ENCODE measurements at places on chromosomes 5 and 9.

DNA sequence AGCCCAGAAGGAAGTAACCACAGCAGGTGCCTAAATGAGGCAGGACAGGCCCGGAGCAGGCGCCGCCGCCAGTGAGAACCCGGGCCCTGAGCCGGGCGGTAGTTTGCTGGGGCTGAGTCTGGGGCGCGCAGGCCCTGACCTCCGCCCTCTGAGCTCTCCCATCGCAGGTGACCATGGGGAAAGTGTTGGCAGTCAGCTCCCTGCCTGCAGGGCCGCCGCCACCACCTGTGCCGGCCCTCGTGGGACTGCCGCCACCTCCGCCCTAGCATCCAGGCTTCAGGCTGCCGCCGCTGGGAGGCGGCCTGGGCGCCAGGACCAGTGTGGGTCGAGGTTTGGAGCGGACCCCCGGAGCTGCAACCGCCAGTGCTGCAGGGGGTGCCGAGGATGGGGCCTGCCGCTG is 61.1 kb downstream of the TARS1 start:
- DNase-seq, result no peak

DNA sequence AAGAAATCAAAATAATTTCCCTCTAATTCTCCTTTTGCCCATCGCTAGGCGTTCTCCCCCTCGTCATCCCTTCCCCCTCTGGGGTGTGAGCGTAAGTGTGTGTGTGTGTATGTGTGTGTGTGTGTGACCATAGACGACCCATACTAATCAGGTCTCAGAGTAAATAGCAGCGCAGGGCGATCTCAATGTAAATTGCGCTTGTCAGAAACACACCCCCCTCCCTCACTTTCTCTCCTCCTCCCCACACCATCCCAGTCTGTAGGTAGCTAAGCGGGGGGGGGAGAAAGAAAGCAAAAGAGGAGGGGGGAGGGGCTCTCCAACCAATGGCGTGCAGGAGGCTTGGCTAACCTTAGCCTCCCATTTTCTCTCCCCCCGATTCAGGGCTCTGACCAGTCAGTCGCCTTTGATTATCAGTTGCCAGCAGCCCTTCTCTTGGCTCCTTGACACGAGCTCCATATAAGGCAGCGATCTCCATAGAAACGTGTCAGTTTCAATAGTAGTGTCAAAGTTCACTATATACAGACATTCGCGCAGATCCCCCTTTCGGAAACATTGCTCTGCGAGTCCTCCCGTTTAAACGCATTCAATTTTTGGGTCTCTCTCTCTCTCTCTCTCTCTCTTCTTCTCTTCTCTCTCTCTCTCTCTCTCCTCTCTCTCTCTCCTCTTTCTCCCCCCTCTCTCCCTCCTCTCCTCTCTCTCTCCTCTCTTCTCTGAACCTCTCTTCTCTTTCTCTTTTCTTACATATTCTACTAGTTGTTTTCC is at the start of gene NR2F1:
TSS of gene NR2F1 (plus strand) at position 546 of the 762 bp plus-strand sequence. CDS start 1,802 bp downstream, outside the sequence.
- DNase-seq, result peak; percentile 97

DNA sequence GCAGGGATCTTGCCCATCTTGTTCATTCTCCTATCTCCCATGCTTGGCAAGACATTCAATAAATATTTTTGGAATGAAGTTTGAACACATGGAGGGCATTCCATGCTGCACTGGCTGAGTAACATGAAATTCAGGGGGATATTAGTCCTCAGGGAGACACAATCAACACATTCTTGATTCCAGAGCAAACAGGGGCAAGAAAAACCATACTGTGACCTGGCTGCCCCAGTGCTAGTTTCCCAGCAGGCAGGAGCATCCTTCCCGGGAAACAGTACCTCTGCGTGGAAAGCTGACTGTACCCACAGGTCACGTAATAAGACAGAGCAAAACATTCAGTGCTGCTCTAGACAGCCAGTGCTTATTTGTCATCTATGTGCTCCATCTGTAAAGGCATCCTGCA is 66.3 kb upstream of the SPOCK1 start:
- no peak for DNase-seq

DNA sequence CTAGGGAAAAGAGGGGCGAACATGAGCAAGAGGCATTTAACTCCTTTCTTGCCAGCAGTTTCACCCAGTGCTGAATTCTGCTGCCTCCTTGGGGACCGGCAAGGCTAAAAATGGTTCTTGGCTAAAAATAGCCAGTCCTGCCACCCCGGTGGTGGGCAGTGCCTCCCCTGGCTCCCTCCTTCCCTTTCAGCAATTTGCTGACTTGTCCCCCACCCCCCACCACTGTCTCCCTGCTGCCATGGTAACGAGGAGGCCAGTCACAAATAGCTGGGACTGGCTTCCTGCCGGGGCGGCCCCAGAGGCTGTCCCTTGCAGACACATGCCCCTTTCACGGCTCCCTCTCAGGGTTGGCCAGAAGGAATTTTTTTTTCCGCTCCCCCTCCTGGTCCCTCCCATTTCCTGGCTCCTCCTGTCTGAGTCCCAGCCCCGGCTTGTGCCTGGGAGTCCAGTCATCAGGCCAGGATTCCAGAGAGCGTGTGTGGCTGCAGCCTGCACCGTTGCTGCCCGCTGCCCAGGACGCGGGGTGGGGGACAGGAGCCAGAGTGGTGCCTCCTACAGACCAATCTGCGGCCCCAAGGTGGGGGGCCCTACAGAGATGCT is 130.3 kb downstream of the RGS3 start:
- peak; percentile 11 for DNase-seq

GRCh38 chr5:137355708-137356107 is 143.4 kb downstream of the SPOCK1 start:
- DNase-seq, result no peak

DNA sequence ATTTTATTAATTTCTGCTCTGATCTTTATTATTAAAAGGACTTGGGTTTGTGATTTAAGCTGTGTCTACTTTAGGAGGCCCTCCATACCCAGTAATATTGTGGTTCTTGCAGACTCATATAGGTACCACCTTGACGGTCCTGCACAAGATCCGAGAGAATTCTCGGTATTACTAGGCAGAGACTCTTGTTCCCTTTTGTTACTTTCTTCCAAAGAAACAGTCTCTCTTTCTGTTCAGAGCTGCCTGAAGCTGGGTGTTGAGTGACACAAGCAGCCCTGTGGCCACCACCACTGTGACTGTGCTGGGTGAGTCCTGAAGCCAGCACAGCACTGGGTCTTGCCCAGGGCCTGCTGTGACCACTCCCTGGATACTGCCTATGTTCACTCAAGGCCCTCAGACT is 666.6 kb downstream of the SEMA5A start:
- no peak for DNase-seq

GRCh38 chr9:132602207-132602606 is 19.8 kb downstream of the BARHL1 start:
- no peak for DNase-seq

GRCh38 chr5:131230406-131230805 is 33.4 kb upstream of the CDC42SE2 start:
- DNase-seq, result no peak

GRCh38 chr5:38598296-38598993 is 42.0 kb upstream of the LIFR start:
- DNase-seq, result no peak

DNA sequence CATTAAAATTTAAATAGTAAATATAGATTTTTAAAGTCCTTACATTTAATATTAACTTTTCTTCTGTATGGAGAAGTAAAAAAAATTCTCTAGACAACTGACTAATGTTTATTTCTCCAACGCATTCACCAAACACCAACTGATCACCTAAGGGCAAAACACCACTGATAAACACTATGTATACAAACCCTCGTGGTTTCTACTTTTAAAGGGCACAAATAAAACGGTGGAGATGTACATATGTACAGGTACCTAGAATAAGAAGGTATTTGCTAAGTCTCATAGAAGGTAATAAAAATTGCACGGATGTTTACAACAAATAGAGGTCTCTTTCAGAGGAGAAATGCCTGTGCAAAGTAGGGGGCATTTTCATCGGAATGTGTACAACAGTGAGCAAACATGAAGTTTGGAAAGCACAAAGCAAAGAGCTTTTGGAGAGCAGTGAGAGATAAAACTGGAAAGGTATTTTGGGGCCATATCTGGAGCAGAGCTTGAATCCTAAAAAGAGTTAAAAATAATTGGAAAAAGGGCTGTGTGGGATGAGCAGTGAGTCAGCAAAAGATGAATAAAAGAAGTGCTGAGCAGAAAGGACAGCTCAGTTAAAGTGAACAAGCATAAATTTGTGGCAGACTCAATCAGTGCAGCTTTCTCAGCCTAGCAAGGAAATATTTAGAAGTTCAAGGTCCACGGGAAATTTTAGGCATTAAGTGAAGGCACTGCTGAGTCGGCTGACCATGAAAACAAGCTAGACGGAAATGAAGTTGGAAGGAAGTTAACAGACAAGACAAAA is 160.0 kb downstream of the TMEM161B start:
- no peak for DNase-seq

DNA sequence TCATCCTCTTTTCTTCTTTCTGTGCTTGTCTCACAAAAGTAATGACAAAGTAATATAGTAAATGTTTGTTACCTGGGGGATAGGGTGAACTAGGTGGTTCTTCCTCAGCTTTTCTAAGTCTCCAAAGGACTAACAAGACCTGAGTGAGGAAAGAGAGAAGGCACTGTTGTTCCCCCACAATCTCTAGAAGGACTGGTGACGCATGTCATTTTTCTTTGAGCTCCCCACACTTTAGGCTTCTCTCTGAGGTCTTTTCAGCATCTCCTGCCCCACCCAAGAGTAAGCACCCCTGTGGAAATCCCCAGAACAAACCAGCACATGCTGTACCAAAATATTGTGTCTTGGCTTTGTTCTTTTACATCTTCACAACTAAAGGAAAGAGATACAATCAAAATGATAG is 2.4 kb upstream of the IL7R start:
- DNase-seq, result no peak

- no peak for DNase-seq
Measured at GRCh38 chr9:88342246-88342645, 46.0 kb upstream of the SPIN1 start.

GRCh38 chr9:111940697-111941096 is 44.1 kb downstream of the UGCG start:
- no peak for DNase-seq

GRCh38 chr5:9483243-9483642 is 62.6 kb downstream of the SEMA5A start:
- DNase-seq, result no peak

Measured in erythroblast (primary cell).